ENCODE measurements at places on chromosomes 6 and 20. TPM values are rescaled to one million over a fixed set of nuclear protein-coding genes. Genes with fewer than 3 reads are reported as not detected.

- DNase-seq, result no peak
Observed at GRCh38 chr6:67615796-67616195, 1019.3 kb upstream of the ADGRB3 start.

The NOX3 gene
- total RNA-seq, result not detected

DNA sequence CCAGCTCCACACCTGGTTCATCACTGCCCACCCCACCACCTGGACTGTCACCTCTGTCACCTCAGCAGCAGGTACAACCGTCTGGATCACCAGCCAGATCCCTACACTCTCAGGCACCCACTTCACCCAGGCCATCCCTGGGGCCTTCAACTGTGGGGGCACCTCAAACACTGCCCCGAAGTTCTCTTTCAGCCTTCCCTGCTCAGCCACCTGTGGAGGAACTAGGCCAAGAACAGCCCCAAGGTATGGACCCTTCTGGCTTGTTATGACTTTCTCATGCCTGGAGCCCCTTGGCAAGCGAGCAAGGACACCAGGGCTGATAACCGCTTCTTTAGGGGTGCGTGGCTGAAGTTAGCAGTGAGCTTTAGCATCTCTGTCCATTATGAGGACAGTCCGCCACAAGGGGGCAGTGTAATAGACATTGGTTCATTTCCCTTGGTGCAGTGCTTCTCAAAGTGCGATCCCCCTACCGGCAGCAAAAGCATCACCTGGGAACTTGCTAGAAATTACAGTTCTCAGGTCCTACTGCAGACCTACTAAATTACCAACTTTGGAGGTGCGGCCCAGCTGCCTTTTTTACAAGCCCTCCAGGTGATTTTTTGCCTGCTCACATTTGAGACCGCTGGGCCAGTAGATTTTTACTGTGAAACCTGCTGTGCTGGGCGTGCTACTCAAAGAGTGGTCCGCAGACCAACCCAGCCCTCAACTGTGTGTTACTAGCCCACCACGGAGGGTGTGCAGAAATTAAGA, 32.5 kb downstream of the PNPLA1 start:
- peak; percentile 98 for DNase-seq

- no peak for DNase-seq
Observed at GRCh38 chr6:142765306-142765705, 179.7 kb downstream of the HIVEP2 start.

GRCh38 chr20:47353692-47354463, 2.6 kb downstream of the ZMYND8 start:
- DNase-seq, result peak; percentile 41

GRCh38 chr6:107846262-107846795, 22.2 kb upstream of the SCML4 start:
- DNase-seq, result no peak

- DNase-seq, result no peak
Observed at GRCh38 chr6:144248476-144249301, 36.4 kb upstream of the UTRN start.

The ADTRP gene
- 0.83 TPM for total RNA-seq

DNA sequence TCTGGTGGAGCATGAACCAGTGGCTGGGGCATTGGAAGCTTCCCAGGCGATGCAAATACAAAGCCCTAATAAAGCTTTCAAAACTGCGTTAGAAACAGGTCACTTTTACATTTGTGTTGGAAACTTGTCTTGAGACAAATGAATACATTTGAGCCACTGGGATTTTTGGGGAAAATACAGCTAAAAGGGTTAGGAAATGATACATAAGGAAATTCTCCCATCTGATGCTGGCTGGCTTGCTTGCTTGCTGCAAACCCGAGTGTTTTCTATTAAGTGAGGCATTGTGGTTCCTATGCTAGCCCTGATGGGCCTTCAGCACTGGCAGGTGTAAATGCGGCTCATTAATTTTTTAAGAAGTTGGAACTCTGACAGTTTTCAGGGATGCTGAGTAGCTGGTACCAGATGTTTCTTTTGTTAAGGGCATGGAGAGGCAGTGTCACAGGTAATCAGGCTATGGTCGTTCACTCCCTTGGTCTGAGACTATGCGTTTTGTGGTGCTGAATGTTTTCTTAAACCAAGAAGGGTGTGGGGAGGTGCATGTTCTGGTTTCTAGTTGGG, 35.2 kb downstream of the RREB1 start:
- DNase-seq, result no peak

The MCCD1 gene
- total RNA-seq, result not detected

DNA sequence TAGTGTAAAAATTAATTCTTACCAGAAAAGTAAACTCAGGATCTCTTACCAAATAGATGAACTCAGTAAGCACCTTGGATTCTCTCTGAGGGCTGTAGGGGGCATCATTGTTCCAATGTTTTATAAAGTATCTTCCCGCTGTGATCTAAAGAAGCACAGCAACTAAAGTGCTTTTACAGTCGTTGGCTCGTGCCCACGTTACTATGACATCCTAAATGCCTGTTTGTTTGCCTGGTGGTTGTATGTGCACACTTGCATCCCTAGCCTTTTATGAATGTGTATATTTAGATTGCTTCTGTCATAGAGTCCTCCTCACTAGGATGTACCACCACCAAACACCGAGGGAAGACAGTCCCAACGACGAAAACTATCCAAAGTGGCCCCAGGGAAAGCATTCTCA, 34.5 kb downstream of the SLX4IP start:
- DNase-seq, result peak; percentile 52

- DNase-seq, result no peak
Observed at GRCh38 chr6:160298121-160298520, 39.5 kb upstream of the SLC22A2 start.

DNA sequence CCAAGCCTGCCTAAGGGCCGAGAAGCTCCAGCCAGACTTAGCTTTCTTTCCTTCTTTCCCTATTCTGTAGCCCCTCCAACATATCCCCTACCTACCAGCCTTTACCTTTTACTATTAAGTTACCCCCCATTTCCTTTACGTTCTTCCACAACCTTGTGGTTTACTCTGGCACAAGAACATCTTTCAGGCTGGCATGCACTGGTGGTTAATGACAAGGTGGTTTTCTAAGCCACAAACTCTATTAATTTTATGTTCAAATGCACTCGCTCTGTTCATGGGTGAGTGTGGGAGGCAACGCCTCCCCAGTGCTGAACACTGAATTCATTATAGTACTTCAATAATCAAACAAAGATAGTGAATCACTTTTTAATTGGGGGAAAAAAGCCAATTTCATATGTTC, 64.4 kb downstream of the TRERF1 start:
- no peak for DNase-seq

The MLIP gene
- not detected for total RNA-seq

DNA sequence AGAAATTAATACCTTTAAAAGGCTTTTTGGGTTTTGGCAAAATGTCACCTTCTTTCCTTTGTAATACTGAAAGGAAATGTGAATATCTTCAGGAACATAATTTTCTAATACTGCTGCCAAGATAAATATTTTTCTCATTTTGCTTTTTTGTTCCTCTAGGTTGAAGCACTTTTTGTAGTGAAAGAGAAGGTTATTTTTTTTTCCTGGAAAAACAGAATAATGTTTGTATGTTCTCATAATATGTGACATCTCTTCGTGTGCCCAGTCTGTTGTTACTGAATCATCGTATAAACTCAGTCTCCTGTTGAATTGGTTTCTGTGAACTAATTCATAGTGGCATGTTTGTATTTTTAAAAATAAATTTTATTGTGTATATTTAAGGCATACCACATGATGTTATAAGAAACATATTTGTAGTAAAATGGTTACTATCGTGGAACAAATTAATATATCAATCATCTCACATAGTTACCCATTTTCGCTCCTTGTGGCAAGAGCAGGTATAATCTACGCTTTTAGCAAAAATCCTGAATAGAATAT, 74.4 kb downstream of the SH3BGRL2 start:
- DNase-seq, result no peak

DNA sequence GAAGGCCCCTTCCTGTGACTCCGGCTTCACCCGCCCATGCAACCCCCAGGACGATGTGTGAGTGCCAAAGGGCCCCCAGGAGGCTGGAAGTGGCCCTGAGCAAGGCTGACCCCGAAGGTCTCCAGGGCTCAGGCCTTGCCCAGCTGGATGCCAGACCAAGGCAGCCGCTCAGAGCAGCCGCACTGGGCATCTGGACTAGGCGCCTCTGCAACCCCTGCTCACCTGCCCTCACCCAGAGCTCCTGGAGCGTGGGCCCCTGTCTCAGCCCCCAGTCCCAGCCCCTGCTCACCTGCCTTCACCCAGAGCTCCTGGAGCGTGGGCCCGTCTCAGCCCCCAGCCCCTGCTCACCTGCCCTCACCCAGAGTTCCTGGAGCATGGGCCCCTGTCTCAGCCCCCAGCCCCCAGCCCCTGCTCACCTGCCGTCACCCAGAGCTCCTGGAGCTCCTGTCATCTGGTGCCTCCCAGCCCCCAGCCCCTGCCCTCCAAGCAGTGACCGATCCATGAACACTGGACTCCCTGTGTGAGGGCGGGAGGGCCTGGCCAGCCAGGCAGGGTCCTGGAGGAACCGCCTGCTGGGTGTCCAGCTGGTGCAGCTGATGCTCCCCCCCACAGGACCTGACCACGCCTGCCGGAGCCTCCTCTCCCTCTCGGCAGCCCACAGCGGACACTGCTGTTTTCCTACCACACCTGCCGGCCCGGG, 1.1 kb downstream of the SRMS start:
- DNase-seq, result no peak

DNA sequence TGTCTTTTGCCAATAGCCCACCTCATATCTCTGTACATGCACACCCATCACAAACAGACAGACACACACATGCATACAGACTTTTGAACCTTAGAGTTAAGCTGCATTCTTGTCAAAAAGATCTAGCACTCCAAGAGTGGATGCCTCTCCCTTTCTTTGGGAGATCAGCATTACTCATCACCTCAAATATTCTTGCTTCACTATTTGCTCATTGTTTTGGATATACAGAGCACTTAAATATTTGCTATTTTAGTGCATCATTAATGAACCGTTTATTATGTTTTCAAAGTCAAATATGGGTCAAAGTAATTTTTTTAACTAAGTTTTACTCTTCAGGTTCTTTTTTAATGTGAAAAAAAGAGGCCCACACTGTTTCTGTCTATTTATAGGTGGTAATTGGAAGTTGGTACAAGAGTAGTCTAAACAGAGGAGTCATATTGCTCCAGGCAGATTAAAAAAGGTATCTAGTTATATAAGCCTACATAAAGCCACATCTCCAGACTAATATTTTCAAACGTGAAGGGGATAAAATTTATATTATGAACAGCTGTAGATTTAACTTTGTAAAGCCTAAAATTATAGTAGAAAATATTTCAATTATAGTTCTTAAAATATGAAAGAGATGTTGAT, 102.6 kb downstream of the FLRT3 start:
- DNase-seq, result no peak

The MCHR2 gene
- total RNA-seq, result not detected

GRCh38 chr6:45741437-45742171, 274.1 kb downstream of the CLIC5 start:
- DNase-seq, result no peak

DNA sequence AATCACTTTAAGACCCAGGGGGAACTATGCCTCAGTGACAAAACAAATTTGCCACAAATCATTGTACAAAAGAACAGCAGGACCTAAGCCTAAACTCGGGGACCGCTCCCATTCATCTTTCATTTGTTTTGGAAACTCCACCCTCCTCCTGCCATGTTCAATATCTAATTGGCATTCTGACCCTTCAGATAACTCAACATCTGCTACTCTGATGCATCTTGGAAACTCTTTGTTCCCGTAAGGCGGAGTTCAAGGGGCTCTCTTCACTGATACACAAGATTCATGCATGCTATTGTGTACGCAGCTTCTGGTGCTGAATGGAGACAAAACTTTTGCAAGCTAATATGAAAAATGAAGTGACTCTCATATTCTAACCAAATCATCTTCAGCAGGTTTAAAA, 187.6 kb downstream of the ZFP64 start:
- no peak for DNase-seq

DNA sequence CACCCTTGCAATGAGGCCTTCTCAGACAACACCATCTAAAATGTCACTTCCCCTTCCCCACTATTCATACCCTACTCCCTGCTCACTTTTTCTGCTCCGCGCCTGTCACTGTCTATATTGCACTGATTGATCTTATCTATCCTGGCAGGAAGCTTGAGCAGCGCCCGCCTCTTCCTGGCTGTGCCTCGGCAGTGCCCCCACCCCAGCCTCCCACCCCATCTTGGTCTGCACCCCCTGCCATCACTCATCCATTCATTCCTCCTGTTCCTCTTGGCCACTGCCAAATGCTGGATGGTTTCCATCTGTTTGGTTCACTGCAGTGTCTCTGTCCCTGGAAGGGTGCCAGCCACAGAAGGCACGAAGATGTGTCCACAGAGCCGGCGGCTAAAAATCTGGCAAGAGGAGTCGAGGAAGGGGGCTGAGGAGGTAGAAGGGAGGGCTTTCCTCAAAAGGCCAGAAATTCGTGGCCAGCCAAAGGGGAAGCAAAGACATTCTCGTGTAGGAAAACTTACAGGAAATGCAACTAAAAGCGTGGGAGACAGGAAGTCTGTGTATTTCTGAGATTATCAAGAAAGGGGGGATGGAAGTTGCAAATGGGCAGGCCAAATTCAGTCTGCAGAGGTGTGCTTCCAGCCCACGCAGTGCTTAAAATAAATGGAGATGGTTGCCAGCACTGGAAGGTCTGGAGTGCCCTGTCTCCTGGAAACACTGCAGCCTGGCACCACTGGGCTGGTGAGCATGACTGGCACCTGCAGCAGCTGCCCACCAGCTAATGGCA, 27.6 kb downstream of the SYNJ2 start:
- no peak for DNase-seq

The SLC22A16 gene
- total RNA-seq, result not detected

DNA sequence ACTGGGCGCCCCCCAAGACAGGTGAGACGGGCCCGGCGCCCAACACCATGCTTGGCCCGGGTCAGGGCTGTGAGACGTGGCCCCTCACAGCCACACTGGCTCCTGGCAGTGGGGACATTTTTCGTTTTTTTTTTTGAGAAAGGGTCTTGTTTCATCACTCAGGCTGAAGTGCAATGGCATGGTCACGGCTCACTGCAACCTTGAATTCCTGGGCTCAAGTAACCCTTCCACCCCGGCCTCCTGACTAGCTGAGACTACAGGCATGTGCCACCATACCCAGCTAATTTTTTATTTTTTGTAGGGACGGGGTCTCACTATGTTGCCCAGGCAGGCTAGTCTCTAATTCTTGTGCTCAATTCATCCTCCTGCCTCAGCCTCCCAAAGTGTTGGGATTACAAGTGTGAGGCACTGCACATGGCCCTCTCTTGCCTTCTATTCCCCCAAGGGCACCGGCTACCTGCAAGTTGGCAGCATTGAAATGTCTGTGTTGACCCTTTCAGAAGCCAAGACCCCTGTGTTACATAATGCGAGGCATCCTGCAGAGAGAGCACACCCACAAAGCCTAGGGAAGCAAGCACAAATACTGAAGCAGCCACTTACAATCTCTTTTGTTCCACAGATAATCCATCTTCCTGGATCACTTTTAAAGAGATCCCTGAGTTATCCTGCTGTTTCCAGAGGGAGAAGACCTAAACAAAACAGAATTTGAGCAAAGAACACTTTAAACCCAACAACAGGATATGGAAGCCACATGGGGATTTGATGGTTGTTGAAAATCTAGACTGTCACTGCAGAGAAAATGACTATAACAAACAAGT, 57.5 kb upstream of the SLC4A11 start:
- no peak for DNase-seq

Measured in HT-29 (cell line).